ENCODE measurements at places on chromosomes 1 and 21. TPM values are rescaled to one million over a fixed set of nuclear protein-coding genes. Genes with fewer than 3 reads are reported as not detected.

Gene CRYBG2
- polyA plus RNA-seq: not detected

Gene CFAP141
- polyA plus RNA-seq: not detected

Gene PTPRU
- 25.9 TPM for polyA plus RNA-seq

Gene RUNX1
- polyA plus RNA-seq: 1.9 TPM

Gene LCE1F
- polyA plus RNA-seq: not detected

Gene CD2
- polyA plus RNA-seq: 0.53 TPM

Gene SLC44A3
- polyA plus RNA-seq: 1.3 TPM

Gene CYP4A22
- not detected for polyA plus RNA-seq

Gene CBS
- 6.0 TPM for polyA plus RNA-seq

Gene EVA1C
- 22.8 TPM for polyA plus RNA-seq

Gene DPT
- polyA plus RNA-seq: 67.6 TPM

Gene TNFRSF4
- 3.2 TPM for polyA plus RNA-seq

Gene SMIM1
- 51.2 TPM for polyA plus RNA-seq

Gene S100A14
- 4.4 TPM for polyA plus RNA-seq

Gene SPRR2E
- 0.12 TPM for polyA plus RNA-seq

Gene SYT2
- polyA plus RNA-seq: not detected

Gene C1orf185
- polyA plus RNA-seq: not detected

Gene KRTAP19-3
- polyA plus RNA-seq: not detected

Gene ATXN7L2
- 3.8 TPM for polyA plus RNA-seq

Gene MYOCOS
- polyA plus RNA-seq: not detected

Gene C4BPA
- polyA plus RNA-seq: not detected

Gene RABGAP1L
- 18.6 TPM for polyA plus RNA-seq
